ENCODE measurements at places on chromosomes 6 and 20.

DNA sequence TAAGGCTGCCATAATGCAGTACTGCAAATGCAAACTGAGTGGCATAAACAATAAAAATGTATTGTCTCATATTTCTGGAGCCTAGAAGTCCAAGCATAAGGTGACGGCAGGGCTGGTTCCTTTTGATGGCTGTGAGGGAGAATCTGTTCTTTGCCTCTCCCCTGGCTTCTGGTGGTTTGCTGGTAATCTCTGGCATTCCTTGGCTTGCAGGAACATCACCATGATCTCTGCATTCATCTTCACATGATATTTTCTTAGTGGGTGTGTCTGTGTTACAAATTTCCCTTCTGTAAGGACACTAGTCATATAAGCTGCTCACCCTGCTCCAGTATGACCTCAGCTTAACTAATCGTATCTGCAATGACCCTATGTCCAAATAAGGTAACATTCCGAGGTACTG is 1104.2 kb upstream of the CITED2 start:
- DNase-seq = no peak

GRCh38 chr6:158290040-158290439 is 22.2 kb upstream of the TULP4 start:
- no peak for DNase-seq

DNA sequence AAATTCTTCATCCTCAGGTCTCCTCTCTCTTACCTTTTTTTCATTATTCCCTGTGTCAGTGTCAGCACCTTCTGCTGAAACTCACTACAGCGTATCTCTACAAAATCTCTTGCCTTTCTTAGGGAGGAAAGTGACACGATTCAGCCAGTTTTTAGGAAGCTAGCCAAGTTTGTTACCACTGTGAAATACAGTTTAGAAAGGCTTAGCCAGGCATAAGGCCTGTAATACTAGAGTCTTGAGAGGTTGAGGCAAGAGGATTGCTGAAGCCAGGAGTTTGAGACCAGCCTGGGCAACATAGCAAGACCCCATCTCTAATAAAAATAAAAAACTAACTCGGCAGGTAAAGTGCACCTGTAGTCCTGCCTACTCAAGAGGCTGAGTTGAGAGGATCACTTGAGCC is 16.7 kb downstream of the TAB2 start:
- DNase-seq = no peak

- DNase-seq = no peak
These were observed 94.0 kb upstream of the SLC2A12 start for GRCh38 chr6:134146268-134147033.

- no peak for DNase-seq
These were observed 10.5 kb downstream of the STMN3 start for GRCh38 chr20:63642527-63643247.

DNA sequence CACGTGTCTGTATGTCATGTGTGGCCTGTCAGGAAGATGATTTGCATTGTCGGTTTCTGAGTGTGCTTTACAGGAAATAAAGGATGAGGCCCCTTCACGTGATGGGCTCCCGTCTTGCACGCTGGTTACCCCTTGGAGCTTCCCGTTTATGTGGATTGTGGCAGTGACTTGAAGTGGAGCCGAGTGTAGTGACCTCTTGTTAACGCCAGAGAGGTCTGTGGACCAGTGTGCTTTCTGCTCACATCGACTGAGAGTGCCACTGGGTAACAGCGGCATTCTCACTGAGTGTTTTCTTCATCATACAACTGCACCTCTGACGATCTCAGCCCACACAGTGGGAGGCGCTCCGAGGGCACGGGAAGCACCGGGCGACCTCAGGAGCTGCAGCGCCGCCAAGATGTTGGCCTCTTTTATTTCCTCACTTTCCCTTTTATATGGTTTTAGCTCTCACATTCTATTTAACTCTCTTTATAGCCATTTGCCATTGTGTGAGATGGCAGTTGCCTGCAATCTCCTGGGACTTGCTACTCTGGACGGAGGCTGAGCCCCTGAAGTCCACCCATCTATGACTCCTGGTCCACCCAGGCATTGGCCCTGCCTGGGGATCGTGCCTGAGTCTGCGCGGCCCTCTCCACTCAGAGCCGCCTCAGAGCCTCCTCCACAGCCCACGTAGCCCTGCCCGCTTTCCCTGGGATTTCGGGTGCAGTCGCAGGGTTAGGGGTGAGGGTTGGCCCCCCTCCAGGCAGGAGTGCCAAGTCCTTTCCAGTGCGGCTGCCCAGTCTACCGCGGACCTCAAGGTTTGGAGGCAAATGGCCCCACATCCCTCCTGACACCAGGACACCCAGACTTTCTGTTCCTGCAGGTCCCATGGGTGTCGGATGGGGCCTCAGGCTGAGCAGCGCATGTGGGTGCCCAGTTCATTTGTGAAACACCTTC is 238.9 kb downstream of the ERMARD start:
- DNase-seq = peak; percentile 23

DNA sequence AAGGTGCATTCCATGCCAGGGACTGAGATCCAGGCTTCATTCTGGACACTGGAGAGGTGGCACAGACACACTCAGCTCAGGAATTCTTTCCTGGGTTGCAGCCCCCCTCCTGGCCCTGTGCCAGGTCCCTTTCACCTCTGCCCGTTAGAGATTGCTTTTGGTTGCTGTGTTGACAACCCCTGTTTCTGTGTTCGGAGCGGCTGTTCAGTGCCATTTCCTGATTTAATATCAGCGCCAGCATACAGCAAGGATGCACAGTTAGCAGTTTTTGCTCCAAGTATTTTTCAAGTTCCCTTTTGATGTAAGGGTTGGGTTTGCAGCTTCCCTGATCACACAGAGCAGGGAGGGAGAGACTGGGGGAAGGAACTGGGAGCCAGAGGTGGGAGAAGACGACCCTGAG is 8.5 kb upstream of the MAFB start:
- no peak for DNase-seq

DNA sequence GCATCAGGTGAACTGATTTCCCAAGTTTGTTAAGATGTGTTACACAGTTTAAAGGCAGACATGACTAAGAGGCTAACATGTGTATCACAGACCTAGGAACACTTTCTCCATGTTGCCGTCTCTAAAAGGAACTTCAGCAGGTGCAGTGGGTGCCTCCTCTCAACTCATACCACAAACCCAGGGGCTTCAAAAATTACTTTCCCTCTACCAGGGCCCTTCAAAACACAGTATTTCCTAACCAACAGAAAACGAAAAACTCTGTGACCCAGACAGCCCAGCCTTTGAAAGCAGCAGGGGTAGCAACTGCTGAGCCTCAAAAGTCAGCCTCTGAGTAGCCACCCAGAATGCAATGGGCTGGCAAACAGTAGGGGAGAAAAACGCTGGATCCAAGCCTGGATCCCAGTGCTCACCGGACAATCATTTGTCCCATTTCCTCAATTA is 28.5 kb downstream of the B4GALT5 start:
- no peak for DNase-seq

- no peak for DNase-seq
These were observed 25.8 kb upstream of the CCN6 start for GRCh38 chr6:112027942-112028674.

DNA sequence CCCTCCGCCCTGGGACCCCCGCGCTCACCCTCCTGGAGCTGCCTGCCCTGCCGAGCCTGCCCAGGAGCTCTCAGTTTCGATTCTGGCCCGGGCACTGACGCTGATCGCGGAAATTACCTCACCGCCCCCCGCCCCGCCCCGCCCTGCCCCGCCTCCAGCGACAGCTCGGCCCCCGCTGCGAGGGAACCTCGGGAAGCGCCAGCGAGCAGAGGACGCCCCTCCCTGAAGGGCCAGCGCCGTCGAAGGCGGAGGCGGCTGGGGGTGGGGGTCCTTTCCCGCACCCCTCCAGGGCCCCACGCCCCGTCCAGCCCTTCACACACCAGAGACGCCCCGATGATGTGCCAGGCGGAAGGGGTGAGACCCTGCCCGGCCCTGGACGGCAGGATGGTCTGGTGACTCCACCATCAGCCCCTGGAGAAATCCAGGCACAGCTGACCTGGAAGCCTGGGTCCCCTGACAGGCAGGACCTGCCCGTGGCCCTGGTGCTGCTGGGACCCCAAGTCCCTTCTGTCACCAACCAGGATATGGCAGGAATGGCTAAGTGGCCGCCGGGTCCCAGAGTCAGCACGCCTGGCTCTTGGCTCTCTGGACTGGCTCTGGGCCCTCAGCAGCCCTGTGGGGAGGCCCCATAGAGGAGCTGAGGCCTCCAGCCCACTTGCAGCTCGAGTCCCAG is at the start of gene HELZ2:
Gene HELZ2, minus strand, starts transcription at position 84 of the 673 bp plus-strand sequence. CDS start 1,854 bp downstream, outside the sequence.
- DNase-seq = peak; percentile 26

DNA sequence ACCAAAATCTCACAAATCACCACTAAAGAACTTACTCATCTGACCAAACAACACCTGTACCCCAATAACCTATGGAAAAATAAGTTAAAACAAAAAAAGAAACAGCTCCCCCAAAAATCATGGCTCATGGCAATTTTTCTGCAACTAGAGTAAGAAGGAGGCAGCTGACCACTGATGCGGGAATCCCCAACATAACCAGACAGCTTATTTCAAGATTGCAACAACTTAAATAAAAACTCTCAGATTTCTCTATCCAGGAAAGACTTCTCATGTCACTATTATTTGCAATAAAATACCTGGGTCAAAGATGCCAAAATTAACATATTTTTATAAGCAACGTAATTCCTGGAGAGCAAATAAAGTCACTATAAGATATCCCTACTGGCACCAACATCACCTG is 128.1 kb upstream of the LY86 start:
- DNase-seq = no peak

DNA sequence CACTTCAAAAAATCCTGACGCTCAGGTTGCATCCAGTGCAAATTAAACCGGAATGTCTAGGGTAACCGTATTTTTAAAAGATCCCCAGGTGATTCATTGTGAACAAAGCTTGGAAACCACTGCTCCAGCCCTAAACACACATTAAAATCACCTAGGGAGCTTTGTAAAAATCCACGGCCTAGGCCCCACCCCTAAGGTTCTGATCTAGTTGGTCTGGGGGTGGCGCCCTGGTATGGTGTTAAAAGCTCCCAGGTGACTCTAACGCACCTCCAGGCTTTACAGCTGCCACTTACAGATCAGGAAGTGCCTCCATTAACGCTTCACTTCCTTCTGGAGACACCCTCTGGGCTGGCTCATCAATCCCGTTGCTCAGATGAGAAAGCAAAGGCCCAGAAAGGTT is 92.2 kb downstream of the GRM4 start:
- no peak for DNase-seq

DNA sequence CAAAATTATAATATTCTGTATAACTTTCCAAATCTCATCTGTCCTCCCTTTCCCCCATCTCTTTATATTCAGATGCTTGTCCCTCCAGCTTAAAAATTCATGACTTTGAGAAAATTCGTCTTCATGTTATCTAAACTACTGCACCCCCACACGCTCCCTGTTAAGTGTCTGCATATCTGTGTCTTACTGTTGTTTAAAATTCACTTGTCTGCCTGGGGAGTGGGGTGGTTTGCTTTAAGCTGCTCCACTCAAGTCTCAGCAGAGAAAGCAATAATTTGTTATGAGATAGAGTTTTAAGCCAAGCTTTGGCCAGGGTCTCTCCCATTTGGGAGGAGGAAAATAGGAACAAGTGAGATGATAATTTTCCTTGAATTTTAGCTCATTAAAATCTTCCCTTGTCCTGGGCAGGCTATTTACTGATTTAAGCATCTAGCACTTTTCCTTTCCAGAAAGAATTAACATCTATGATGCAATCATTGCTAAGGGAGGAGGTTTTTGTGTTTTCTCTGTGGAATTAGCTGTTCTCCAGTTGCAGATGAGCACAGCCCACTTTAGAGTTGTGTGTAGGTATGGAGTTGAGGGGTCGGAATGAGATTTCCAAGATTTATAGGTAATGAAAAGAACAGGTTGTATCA is 36.8 kb downstream of the MTHFD1L start:
- DNase-seq = no peak

DNA sequence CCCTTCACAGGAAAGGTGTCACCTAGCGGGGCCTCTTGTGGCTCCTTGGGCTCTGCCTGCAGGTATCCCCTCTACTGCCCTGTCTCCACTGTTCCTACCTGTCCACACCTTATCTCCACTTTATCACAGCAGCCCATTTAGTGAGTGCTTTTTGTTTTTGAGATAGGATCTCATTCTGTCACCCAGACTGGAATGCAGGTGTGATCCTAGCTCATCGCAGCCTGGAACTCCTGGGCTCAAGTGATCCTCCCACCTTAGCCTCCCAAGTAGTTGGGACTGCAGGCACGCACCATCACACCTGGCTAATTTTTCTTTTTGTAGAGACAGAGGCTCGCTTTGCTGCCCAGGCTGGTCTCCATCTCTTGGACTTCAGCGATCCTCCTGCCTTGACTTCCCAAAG is 48.0 kb downstream of the BCAS4 start:
- no peak for DNase-seq

DNA sequence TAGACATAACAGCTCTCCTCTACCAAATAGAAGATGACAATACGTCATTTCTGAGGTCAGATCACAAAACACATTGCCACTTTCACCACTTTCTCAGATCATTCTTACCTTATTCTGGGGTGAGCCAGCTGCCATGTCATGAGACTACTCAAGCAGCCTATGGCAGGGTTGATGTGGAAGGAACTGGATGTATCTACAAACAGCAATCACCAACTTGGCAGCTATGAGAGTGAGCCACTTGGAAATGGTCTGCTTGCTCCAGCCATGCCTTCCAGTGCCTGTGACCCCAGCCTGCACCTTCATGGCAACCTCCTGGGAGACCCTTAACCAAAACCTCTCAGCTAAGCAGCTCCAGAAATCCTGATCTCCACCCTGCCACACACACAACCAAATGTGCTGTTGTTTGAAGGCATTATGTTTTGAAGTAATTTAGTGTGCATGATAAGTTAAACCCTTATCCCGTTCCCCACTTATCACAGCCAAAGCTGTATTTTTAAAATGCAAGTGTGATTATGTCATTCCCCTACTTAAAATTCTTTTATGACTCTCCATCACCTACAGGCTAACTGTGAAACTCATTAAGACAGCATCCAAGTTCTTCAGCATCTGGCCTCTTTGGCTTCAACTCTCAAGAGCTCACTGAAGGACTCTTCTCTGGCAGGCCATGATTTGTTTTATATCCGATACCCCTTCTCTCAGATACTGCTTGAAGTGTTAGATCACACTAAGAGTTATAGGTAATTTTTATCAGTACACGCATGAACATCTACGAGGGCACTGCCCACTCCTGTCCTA is 150.6 kb downstream of the LY86 start:
- no peak for DNase-seq

- peak; percentile 44 for DNase-seq
These were observed 1.8 kb downstream of the SLA2 start for GRCh38 chr20:36644032-36644705.

GRCh38 chr6:46491628-46492547 is 639 bp upstream of the RCAN2 start:
- no peak for DNase-seq

DNA sequence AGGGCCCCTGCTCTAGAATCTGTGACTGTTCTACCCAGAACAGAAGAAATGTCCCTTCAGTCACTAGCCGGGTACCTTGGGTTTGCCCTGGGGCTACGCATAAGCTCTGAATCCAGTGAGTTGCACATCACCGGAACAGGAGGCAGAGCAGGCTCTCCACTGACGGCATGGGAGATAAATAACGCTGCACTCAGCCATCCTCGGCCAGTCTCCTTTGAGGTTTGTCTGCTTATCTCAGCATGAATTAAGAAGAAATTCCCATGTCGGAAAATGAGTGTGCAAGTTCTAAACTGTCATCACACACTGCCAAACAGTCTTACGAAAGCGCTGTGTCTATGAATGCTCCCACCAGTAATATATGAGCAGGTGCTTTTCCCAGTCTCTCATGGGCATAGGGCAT is 90.8 kb downstream of the FAM50B start:
- no peak for DNase-seq

All from stimulated activated CD8-positive, alpha-beta memory T cell treated with anti-CD3 and anti-CD28 coated beads, Interleukin-7, amount 100 ng/mL, for 48 hours (primary cell).